ENCODE measurements at places on chromosomes 6 and 20.

- no peak for DNase-seq
Observed at GRCh38 chr6:143601504-143601903, 76.3 kb upstream of the PHACTR2 start.

- no peak for DNase-seq
Observed at GRCh38 chr20:5190444-5190843, 63.6 kb downstream of the CDS2 start.

GRCh38 chr6:73521351-73521985, 636 bp upstream of the EEF1A1 start:
- DNase-seq: no peak

DNA sequence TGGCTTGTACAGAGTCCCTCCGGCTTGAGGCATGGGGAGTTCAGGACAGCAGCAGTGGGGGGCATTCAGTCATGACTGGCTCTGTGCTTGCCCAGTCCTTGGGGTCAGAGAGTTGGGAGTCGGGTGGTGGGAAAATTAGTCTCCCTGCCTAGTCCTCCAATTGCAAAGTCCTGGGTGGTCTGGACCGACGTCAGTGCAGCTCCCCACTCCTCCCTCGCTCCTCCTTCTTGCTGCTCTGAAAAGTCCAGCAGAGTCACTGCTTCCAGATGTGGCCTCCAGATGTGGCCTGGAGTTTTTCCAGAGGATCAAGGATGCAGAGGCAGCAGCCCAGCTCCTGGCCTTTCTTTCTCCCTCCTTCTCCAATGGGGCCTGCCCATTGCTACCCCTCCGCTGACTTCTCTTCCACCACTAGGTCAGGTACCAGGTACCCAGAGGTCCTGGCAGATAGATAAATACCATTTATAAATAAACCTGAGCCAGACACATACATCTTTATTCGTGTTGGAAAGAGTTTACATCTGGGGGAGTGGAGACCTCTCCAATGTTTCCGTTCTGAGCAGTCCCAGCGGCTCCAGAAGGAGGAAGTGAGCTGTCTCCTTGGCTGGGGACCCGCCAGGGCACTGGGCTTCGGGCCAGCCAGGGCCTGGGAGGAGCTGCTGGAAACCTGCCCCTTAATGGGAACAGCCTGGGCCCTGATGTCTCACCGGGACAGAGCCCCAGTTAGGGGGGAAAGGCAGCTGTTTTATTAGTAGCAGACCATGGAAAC, 49.0 kb upstream of the RNF24 start:
- no peak for DNase-seq

- DNase-seq: no peak
Observed at GRCh38 chr6:31076611-31077010, 35.8 kb downstream of the C6orf15 start.

GRCh38 chr6:90290811-90291420, 5.7 kb downstream of the BACH2 start:
- DNase-seq: no peak

- DNase-seq: no peak
Observed at GRCh38 chr6:158789115-158789917, 29.9 kb downstream of the EZR start.

- no peak for DNase-seq
Observed at GRCh38 chr20:19737025-19737424, 21.0 kb upstream of the RIN2 start.

DNA sequence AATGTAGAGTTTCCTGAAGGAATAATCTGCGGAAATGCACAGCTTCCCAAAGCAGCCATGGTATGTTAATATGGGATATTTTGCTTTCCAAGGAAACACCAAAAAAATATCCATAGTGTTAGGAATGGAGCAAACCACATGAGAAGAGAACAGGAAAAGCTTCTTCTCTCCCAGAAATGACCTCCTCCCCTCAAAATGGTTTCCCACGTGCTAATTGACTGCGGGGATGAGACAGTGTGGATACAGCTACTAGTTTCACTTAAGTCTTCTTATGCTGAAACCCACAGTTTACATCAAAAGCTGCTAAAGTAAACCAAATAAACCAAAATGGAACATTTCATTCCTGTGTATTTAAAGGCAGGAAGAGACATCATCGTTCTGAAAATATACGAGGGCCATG, 69.4 kb downstream of the FYN start:
- no peak for DNase-seq

DNA sequence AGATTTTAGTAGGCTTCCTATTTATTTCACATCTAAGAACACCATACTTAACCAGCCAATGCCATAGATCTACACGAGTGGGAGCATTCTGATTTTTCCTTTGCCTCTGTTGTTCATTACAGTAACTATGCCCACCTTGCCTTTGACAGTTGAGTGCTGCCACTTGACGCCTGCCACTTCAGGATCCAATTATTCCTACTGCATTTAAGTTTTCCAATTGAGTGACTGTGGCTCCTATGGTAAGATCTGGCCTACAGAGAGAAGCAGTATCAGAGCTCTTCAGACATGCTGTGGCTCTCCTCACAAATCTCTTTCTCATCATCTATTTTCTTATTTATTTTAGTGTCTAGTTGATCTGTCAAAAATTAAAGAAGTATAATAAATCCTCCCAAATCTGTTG, 403.0 kb upstream of the SPTLC3 start:
- DNase-seq: peak; percentile 46

DNA sequence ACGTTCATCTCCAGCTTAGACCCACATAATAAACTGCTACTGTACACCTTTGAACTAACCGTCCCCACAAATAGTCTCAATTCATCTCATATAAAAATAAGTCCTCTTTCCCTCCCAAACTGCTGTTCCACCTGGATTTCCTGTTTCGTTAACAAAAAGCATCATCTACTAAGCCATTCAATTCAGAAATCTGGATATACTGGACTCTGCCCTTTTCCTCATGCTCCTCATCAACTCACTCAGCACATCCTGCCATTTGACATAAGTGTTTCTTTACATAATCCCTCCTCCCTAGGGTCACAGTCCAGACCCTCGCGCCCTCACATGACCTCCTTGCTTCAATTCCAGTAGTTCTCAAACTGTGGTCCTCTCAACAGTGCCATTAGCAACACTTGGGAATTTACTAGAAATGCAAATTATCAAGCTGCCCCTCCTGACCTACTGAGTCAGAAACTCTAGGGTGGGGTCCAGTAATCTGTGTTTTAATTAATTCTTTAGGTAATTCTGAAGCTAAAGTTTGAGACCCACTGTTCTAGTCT, 4.5 kb downstream of the MKKS start:
- DNase-seq: no peak

DNA sequence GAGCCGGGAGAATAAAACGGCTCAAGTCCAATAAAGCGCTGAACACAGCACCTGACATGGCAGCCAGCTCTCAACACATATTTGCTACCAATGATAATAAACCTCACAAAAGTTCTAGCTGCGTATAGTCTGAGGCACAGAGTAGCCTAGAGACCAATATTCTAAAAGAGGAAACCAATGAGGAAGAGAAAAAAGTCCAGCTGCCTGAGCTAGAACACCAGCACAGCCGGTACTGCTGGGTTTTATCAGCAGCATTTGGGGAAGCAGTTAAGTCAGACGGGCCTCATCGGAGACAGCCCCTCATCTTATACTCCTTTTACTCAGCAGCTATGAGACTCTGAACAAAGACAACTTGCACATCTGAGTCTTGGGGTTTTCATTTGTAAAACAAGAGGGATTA, 2.4 kb upstream of the RTF2 start:
- DNase-seq: no peak

DNA sequence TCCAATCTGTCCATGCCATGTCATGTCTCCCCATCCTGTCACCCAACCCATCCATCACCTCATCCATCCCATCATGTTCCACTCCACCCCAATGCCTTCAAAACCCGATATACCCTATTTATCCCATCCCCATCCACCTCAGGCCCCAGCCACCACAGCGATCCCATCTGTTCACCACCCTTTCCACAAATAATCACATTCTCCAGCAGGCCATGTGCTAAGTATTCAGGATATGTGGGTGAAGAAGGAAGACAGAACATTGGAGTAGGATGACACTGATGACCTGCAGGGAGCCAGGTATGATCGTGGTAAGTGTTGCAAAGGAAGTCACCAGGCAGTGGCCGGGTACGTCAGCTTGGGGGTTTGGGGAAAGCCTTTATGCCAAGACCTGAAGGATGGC, 48.8 kb downstream of the NPEPL1 start:
- DNase-seq: no peak

DNA sequence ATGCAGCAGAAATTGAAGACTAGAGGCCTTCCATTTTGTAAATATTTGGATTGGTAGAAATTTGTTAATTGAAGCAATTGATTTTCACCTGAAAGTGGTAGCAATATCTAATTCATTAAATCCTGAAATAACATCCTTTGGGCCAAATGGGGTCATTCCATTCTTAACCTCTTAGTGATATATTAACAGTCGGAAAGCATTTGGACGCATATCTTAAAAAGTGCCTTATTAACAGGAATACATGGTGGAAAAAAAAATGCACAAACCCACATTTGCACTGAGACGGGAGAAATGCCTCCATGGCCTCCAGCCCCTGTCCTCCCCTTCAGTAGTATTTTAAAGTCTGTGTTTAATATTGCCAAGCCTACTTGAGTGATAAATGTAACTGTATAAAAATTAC, 205.5 kb downstream of the TFAP2B start:
- DNase-seq: no peak

GRCh38 chr6:26252077-26252472, 112.9 kb upstream of the BTN3A2 start:
- no peak for DNase-seq

DNA sequence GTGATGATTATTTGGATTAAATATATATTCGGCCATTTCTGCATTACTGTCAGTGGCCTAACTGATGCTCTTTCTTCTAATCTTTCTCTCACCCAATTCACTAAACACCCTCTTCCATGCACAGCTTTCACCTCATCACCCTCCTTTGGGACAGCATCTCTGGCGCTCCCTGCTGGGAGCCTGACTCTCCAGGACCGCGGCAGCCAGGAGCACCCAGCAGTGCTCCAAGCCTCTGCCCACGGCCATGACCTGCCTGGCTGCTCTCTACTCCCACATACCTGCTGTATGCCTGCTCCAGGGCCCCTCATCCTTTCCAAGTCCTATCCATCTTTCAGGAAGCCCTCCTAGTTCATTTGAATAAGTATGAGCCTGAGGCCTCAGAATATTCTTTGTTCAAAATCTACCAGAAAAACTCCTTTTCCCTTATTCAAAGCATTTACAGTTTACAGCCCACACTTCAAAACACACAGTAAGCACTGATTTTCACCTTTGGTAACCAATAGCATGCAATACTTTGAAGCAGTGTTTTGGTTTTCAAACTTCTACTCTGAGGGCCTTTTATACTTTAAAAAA, 15.2 kb downstream of the CTCFL start:
- DNase-seq: no peak

GRCh38 chr6:158042245-158042798, 60.7 kb downstream of the SYNJ2 start:
- DNase-seq: no peak

DNA sequence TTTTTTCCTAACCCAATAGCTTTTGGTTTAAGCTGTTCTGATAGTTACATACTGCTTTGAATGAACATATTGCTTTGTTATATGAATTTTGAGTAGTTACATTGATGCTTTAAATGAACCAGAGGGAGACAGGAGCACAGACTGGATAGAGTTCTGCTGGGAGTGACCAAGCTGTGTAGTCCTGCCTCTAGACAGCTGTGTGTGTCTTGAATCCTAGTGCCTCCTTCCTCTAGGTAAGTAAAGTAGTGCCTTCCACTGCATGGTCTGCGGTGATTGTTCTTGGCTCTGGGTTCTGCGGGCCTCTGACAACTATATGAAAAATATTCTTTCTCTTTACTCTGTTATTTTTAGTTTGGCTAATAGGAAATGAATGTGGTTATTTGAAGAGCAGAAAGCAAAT, 46.0 kb upstream of the ADGRG6 start:
- DNase-seq: no peak

GRCh38 chr6:161222706-161223234, 51.1 kb downstream of the AGPAT4 start:
- DNase-seq: no peak

- DNase-seq: no peak
Observed at GRCh38 chr6:29462022-29462421, 5.1 kb downstream of the OR2H1 start.

DNA sequence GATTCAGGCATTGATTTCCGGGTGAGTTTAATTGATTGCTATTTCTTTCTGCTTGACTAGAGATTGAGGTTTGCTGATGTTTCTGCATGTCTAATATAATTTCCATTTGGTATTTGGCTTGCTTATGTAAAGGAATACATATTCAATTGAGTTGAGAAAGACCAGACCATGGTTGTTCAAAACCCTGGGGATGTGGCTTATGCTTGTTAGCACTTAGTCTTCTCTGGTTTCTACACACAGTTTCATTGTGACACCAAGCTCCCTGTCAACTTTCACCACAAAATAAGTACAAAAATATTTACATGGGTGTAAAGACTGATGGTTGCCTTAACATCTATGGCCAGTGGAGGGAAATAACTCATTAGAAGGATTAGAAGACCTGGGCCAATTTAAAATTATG, 209.6 kb downstream of the CDH26 start:
- no peak for DNase-seq

DNA sequence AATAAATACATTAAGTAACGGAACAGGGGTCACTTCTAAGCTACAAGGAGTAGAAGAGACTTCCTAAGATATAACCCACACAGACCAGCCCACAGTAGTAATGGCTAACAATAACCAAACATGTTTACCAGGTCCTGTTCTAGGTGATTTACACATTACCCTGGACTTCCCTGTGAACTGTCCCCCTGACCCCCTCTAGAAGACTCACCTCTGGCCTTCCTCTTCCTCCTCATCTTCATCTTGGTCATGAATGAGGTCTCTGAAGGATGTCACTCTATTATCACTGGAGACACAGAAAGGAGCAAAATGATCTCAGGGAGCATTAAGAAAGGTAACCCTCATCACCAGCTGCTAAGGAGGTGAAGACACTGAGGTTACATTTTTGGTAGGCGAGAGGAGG, 8.7 kb downstream of the NSFL1C start:
- no peak for DNase-seq

DNA sequence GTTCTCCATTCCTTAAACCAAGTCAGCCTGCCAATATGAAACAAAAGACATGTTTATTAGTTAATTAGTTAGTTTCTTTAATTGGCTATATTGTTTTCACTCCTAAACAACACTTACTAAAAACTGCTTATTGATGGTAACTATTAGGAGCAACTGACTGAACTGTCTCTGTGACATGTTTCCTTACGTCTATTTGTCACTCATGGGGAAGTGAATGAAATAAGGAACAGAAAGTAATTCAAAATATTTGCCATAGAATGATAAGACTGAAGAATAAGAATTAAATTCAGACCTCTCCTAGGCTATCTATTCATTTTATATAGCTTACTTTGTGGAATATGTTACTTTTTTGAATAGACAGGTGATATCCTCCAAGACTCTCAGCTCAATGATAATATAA, 217.2 kb downstream of the LAMA2 start:
- no peak for DNase-seq

DNA sequence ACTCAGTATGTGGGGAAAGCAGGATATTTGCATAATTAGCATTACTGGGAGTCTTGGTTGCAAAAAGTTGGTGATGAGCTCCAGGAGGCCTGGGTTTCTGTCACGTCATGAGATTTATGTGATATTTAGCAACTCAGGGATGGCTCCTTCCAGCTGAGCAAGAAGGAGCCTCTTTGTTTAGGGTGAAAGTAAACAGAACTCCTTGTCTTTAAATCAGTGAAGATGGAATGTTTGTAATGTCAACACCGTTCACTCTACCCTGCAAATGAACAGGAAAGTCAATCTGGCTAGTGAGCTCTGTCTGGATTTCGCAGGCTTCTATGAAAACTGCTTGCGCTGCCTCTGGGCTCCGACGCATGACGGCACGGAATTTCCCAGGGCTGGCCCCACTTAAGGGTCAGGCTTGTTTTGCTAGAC, 86.9 kb downstream of the PXDC1 start:
- DNase-seq: no peak

All from NCI-H187 (cell line).